ENCODE measurements at places on chromosomes 4 and X. TPM values are rescaled to one million over a fixed set of nuclear protein-coding genes. Genes with fewer than 3 reads are reported as not detected.
A peak's percentile ranks its signal among the peaks of the same experiment; 100 is the strongest.

The RFC1 gene
- total RNA-seq: 30.2 TPM

The SPANXC gene
- total RNA-seq: not detected

GRCh38 chr4:143346206-143346605 is 9.5 kb downstream of the GAB1 start:
- H3K4me3 ChIP-seq: no peak overlapping the region
- H3K27ac ChIP-seq: peak overlapping the region; percentile 71
- no peaks in the 10 kb centered on the region for H3K27me3 ChIP-seq
- no peak for DNase-seq
- H3K4me1 ChIP-seq: peaks cover 45% of the 10 kb centered on the region
- no peaks in the 10 kb centered on the region for H3K36me3 ChIP-seq

DNA sequence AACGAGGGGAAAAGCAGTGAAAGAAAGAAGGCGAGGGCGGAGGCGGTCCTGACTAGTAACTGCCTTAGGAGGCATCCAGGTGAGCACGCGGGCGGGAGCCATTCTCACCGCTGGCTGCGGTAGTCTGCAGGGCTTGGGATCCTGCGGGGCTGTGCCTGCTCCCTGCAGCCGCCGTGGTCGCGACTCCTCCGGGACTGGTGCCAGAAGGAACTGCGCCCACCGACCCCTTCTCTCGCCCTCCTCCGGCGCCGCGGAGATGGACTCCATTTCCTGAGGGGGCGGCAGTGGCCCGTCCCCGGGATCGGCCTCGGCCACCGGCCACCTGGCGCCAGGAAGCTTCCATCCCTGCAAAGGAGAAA is 543 bp downstream of the NFXL1 start:
- DNase-seq: peak; percentile 69
- H3K4me1 ChIP-seq: peaks cover 28% of the 10 kb centered on the region
- peaks cover 20% of the 10 kb centered on the region for H3K36me3 ChIP-seq
- peak overlapping the region; percentile 81 for H3K27ac ChIP-seq
- H3K4me3 ChIP-seq: peak overlapping the region; percentile 75
- no peaks in the 10 kb centered on the region for H3K27me3 ChIP-seq

DNA sequence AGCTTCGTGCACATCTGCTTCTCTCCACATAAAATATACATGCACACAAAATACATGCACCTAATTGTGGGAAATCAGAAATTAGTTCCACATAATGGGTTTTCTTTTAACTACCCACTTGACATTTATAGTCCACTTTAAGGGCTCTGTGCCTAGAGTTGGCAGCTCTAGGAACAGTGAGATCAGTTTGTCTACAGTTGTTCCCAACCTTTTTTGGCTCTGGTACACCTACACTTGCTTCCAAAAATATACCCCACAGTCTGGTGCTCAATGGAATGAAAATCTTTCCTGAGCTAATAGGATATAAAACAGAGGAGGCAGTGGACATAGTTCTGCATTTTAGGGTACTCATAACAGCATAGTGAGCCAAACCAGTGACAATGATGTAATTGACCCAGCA is 36.1 kb downstream of the HDAC8 start:
- no peak overlapping the region for H3K4me3 ChIP-seq
- H3K4me1 ChIP-seq: no peaks in the 10 kb centered on the region
- DNase-seq: no peak

DNA sequence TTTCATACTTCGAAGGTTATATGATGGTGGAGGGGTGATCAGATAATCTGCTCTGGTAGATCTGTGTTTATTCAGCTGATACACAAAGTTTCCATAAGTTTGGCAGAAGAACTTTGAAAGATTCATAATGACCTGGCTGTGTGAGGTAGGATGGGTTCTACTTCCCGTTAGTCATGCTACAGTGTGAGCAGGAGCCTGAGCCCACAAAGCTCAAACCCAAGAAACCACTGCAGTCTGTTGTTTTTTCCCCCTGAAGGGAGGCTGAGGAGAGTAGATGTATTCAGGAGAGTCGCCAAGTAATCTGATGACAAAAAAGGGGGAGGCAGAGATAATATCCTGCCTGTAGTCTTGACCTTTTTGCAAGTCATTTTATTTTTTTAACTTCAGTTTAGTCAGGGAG is 52.8 kb upstream of the PPP3CA start:
- no peaks in the 10 kb centered on the region for H3K4me1 ChIP-seq
- no peaks in the 10 kb centered on the region for H3K27me3 ChIP-seq

- no peak overlapping the region for H3K4me3 ChIP-seq
- H3K4me1 ChIP-seq: no peaks in the 10 kb centered on the region
- H3K27ac ChIP-seq: peak overlapping the region; percentile 21
- no peaks in the 10 kb centered on the region for H3K36me3 ChIP-seq
Measured at GRCh38 chrX:24020306-24020876, 6.6 kb downstream of the KLHL15 start.

All from sigmoid colon (tissue), 7 donors.